ENCODE measurements at places on chromosomes 5 and 9.

DNA sequence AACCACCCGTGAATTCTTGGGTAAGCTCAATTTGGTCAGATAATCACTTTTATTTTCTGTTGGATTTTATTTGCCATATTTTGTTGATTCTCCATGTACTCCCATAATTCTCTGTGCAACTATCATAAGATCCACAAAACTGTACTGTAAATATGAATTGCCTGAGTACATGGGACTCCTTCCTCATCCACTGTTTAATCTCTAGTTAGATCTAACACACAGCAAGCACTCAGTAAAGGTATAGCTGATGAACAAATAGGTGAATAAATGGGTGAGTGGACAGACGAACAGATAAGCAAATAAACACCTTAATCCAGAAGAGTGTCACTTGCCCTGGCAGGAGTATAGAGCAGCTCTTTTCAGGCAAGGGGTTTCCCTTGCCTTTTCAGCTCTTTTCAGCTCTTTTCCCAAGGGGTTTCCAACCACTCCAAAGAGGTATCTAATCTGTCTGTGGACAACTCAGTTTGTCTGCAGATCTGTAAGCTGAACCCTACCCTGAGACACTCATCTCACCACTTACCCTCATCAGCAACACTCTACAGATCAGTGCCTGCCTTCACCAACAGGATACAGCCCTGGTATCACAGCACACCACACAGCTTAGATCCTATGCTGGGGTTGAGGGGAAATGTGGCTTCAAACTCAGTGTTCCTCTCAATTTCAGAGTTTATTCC, 51.2 kb downstream of the SIL1 start:
- no peak for DNase-seq

DNA sequence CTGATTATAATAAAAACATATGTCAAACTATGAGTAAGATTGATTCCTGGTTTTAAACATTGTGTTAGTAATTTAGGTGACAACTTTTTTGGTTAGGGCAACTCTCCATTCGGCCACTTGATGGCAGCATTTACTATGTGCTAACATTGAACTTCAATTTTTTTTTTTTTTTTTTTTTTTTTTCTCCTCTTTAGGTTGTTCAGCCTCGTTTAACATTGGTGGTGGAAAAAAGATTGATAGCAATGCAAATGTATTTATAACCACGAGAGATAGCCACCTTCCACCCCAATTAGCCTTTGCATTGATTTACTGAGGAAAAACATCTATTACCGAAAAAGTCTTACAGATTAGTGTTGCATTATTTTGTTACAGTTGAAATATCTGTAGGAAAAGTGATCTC, 159.1 kb downstream of the CSNK1G3 start:
- peak; percentile 0 for DNase-seq

DNA sequence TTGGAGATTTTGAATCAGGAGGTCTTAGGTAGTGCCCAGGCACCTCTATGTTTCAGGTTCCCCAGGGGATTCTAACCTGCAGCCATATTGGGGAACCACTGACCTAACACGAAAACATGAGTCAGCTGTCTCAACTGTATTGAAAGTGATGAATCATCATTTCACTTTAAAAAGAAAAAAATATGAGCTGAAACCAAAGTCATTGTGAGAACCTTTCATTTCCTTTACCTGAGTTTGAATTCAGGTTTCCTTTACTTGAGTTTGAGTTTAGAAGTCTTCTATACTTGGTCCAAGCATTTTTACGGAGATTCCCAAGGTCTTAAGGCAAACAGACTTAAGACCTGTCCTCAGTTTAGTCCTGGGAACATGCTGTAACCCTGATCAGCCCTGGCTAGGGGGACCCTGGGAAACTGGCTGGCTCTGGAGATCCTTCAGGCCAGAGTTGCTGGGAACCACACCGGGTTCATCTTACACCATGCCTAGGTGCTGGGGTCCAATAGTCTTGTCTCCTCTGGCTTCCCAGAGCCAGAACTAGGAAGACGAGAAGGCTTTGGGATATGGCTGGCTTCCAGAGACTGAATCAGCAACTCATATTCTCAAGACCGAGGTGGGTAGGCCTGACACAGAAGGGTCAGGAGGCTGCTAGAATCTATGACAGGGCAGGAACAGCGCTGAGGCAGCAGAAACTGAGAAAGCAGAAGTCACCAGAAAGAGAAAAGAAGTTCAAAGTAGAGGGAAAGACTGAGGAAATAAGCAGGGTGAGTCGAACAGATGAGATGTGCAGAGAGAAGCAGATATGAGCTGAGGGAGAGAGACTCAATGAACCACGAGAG, 16.4 kb upstream of the PDCD1LG2 start:
- DNase-seq = no peak

DNA sequence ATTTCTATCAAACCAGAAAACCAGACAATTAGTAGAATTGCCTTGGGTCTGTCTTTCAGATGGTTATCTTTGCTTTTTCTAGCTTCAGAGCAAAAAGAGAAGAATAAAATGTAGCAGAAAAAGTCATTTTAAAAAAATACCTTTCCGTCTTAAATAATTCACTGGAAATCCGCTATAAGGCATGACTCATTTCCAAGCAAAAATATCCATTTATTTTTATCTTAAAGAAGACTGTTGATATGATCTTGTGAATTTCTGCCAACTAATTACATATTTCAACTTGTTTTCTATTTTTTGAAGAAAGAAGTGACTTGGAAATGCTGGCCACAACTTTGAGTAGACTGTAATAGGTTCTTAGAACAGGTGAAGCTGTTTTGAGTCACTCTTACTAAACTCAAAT, 83.7 kb downstream of the VCAN start:
- no peak for DNase-seq

- no peak for DNase-seq
Observed at GRCh38 chr9:37565661-37566618, 10.2 kb downstream of the FBXO10 start.

- no peak for DNase-seq
Observed at GRCh38 chr5:73296772-73297171, 123.8 kb downstream of the TMEM174 start.

DNA sequence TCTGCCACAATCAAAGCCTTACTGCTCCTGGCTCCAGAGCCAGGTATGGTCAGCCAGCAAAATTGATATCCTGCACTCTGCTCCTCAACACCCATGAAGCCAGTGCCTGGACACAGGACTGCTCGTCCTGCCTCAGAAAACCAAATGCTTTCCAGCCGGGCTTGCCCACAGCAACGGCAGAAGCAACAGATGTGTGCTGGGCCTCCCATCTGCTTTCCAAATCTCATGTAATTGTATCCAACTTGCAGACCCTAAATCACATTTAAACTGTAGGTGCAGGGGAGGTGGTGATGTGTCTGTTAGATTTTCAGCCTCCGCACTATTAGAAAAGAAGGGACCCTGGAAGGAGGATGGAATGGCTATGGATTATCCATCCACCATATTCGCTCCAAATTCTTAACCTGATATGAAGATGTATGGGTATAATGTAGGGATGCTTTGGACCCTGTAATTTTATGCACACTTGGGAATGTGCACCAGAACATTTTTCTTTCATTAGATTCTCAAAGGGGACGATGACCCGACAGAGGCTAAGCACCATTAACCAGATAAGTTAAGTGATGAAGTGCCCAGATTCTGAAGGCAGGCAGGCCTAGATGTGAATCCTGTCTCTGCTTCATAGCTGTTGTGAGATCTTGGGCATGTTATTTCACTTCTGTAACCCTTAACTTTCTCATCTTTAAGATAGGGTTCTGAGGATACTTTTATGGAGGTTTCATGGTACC, 58.2 kb downstream of the EXOSC2 start:
- DNase-seq = no peak

GRCh38 chr5:119136666-119137318, 65.9 kb downstream of the DMXL1 start:
- DNase-seq = no peak

- no peak for DNase-seq
Observed at GRCh38 chr9:21551401-21551800, 69.3 kb upstream of the IFNE start.

DNA sequence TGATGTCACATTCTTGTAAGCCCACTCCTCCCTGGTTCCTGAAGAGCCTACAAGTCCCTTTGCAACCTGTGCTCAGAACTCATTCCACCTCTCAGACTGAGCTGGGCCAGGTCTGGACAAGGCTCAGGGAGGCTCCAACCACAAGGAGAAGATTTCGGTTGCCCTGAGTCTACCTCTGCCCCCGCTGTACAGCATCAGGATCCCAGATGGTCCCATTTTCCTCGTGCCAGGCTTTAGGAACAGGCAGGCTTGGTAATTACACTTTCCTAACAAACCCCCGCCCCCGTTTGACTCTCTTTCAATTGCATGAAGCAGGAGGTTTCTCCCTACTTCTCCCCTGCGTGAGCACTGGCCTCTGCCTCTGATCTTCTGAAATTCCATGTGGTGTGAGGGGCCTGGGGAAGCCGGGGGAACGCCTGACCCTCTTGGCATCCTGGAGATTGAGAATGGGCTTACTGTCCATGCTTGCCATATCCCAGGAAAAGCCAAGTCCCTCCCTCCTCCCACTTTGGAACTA, 86.9 kb upstream of the CTNNA1 start:
- DNase-seq = no peak

DNA sequence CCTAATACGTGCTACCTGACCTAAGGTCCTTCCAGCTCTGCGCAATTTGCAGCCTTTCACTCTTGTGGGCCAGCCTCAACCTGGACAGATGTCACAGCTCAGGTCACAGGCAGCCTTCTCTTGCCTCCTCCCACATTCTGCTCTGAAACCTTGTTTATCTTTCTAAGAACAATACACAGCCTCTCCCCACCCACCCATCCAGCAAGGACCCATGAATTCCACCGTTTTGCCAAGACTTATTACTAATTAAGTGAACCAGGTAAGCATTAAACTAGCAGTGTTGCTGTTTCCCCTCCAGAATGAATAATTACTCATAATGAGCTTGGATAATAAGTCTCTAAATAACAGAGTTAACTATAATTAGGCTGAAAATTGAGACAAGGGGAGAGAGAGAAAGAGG, 11.0 kb downstream of the FABP6 start:
- no peak for DNase-seq

DNA sequence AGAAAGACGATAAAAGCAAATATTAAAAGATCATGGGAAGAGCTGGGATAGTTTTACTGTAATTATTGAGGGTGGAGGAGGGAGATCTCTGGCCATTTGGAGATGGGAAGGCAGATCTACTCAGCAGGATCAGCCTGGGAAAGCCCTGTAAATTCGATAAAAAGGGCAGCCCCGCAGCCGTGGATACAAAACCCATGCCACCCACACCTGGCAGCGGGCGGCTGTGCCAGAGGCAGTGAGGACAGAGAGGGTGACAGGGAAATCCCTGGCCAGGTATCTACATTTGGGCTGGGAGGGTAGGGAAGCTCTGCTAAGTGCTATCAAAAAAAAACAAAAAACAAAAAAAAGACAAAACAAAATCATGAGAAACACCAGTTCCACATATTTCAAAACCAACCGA, 379.2 kb upstream of the IRX1 start:
- DNase-seq = no peak

GRCh38 chr9:69798744-69799143, 21.9 kb upstream of the CFAP95 start:
- DNase-seq = no peak

GRCh38 chr9:8531826-8532415, 732.3 kb upstream of the DMAC1 start:
- no peak for DNase-seq

GRCh38 chr9:33024126-33024965, 727 bp upstream of the DNAJA1 start:
- DNase-seq = no peak

DNA sequence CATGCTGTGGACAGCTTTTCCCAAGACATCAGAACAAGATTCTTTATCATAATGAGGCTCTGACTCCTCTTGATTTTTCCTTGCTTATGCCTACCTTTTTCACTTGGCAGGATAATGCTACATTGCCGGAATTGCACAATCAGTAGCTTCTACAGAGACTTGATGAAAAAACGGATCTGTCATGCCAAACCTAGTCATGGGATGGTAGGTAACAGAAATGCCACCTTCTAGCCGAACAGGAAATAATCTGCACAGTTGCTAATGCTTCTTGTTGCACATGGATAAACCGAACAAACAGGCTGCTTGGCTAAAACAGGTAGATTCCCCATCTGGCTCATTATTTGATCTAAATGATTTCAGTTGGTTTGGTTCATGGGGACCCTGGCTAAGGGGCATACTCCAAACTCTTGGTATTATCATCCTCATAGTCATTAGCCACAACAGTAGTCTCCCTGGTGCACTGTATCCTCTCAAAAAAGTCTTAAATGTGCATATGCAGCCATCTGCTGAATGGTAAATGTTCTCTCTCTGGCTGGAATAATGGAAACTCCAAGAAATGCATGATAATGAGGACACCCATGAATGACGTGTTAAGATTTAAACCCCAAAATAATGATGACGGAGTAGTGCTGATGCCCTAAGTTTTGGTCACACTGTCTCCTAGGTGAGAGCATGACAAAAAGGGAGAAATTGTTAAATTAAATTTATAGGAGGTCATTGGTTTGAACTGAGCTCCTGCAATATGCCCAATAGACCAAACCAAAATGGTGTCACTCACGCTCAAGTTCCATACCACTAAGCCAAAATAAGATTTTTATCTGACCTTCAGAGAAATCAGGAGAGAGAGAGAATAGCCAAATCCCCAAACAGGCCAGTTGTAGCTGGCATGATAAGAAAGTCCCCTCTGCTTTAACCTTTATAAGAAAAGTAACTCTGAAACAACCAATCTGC, 47.0 kb downstream of the RAPGEF1 start:
- DNase-seq = no peak

DNA sequence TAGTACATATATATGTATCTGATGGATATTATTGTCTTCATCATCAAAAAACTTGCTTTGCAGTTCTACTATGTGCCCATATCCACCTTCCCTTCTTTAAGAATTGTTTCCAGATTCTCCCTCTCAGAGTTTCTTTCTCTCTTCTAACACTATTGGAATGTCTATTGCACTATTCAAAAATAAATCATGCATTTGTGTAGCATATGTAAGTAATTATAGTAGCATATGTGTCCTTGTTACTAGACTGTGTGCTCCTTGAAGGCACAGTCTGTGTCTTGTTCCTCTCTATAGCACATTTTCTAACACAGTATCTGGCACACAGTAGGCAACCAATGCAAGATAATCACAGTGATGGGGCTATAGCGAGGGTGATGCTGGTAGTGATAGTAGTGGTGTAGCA, 43.4 kb upstream of the TRIM32 start:
- no peak for DNase-seq
